LoVo (cell line): ENCODE measurements at places on chromosomes 3 and 15.
A peak's percentile ranks its signal among the peaks of the same experiment; 100 is the strongest.

DNA sequence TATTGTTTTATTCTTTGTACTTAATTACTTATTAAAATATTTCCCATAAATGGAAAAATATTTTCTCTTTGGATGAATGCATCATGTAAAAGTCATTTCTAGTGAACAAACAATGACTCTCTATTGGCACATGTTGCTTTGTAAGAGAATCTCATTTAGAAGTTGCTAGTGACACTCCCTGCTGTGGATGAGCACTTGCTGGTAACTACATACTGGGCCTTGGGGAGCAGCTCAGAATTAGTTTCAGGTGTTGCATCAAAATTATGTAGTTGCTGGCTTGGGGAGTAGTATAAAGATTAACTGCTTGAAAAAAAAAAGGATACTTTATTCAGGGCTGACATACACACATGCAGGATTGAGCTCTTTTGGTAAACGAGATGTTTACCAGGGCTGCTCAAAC, 80.3 kb upstream of the KCNAB1 start:
- DNase-seq = no peak

DNA sequence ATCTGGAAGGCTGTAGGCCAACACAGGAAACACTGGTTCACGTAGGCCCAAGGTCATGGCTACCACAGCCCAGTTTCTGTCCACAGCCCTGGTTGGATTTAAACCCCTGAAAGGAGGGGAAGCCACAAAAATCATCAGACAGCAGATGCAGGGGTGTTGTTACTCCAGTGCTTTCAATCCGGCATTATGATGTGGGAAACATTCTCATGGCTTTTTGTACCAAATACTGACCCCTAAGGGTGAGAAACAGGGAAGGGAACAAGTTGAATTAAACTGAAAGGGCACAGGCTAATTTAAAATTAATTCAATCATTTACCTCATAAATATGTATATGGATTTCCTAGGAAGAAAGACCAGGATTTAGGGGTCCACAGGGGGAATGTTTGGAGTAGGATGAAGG, 375.6 kb downstream of the CTNNB1 start:
- no peak for DNase-seq

DNA sequence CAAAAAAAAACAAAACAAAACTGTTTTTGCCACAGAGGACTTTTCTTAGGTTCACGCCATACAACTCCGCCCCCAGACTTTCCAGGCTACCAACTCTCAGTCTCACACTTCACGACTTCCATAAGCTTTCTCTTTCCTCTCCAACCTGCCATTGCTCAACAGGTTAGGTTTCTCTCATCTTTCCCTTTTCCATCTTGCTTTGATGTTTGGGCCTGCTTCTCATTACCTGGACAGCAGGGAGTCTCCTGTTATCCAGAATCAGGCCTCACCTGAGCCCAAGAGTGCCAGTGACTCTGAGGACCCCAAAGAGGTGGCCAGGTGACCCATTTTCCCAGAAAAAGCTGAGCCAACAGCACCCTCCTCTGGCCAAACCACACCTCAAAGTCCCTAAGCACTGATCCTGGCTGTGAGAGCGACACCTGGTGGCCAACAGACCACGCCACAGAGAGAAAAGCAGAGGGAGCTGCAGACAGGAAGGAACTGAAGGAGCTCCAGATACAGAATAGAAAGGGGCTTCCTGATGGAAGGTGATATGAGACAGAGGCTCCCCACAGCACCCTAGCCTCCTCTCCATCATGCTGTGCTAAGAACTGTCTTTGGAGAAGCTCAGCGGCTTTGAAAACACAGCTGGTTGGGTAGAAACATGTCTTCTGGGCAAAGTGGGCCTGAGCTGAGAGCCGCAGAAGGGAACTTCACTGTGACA, 4.0 kb downstream of the CCDC51 start:
- DNase-seq = peak; percentile 84

- DNase-seq = peak; percentile 39
These were observed 8.8 kb upstream of the NPHP3 start for GRCh38 chr3:132730891-132731580.

- DNase-seq = no peak
These were observed 294.4 kb downstream of the KBTBD8 start for GRCh38 chr3:67292356-67293121.

DNA sequence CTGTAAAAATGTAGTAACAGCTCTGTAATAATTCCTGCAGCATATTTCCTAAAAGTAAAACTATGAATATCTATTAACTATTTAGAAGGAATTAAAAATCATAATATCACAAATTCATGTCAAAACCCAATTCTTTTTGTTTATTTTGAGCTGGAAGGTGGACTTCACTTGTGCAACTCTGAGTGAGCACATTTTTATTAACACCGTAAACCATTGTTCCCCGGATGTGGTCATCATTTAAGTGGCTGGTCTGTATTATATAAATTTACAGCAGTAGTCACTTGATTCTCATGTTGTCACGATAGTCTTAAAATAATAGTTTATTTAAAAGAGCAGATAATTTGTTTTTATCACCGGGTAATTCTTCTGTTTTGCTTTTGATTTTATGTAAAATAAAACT, 43.0 kb upstream of the UTS2B start:
- no peak for DNase-seq

DNA sequence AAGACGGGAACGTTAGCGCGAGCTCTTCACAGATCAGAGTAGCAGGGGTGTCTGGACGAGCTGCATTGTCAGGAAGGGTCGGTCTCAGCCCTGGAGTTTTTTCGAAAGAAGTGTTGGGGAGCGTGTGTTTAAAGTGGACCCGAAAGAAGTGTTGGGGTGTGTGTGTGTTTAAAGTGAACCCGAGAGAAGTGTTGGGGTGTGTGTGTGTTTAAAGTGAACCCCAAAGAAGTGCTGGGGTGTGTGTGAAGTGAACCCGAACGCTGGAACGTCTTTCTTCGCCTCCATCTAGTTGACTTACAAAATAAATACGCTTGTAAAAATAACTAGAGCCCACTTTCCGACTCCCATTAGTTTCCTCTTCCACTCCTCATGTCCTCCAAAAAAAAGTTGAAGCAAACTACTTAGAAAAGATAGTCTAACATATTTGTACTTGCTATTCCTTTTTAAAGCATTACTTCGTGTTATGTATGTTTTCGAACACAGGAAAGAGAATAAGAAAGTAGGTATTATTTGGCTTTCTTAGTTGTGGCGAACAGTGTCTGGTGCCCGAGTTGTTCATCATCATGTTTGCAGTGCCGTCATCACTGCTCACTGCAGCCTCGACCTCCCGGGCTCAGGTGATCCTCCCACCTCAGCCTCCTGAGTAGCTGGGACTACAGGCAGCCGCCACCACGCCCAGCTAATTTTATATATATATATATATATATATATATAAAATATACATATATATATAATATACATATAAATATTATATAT, 1.0 kb downstream of the LRCH3 start:
- DNase-seq = peak; percentile 14

GRCh38 chr15:57079931-57080620, 161.6 kb downstream of the TCF12 start:
- no peak for DNase-seq

- DNase-seq = no peak
These were observed 890.8 kb downstream of the NAALADL2 start for GRCh38 chr3:175749981-175750380.

DNA sequence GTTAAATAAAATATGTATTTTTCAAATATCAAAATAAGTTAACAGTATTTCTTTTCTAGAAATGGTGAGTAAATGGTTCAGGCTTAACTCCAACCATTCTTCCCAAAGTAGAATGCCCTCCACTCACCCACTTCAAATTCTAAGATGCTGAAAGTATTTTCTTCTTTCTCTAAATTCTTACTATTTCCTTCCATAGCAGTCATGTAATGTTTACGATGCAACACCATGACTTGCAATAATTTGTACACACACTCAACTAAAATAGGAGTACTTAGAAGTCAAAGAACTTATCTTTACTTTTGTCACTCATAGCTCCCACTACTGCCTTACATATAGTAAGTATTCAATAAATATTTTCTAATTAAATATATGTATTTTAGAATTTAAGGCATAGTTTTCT, 65.0 kb downstream of the AQR start:
- DNase-seq = no peak

- DNase-seq = no peak
These were observed 17.6 kb downstream of the EIF4E3 start for GRCh38 chr3:71707595-71707994.

- no peak for DNase-seq
These were observed 24.7 kb downstream of the NPTN start for GRCh38 chr15:73608475-73608874.

- no peak for DNase-seq
These were observed 26.8 kb downstream of the PAQR5 start for GRCh38 chr15:69325456-69325971.

- DNase-seq = no peak
These were observed 59.0 kb upstream of the NECTIN3 start for GRCh38 chr3:111012388-111013248.

- DNase-seq = no peak
These were observed 95.4 kb downstream of the LSM3 start for GRCh38 chr3:14273901-14274611.

- DNase-seq = no peak
These were observed 35.9 kb downstream of the DTWD1 start for GRCh38 chr15:49656734-49657133.

- peak; percentile 67 for DNase-seq
These were observed 110.1 kb downstream of the DNAH12 start for GRCh38 chr3:57434041-57434440.

DNA sequence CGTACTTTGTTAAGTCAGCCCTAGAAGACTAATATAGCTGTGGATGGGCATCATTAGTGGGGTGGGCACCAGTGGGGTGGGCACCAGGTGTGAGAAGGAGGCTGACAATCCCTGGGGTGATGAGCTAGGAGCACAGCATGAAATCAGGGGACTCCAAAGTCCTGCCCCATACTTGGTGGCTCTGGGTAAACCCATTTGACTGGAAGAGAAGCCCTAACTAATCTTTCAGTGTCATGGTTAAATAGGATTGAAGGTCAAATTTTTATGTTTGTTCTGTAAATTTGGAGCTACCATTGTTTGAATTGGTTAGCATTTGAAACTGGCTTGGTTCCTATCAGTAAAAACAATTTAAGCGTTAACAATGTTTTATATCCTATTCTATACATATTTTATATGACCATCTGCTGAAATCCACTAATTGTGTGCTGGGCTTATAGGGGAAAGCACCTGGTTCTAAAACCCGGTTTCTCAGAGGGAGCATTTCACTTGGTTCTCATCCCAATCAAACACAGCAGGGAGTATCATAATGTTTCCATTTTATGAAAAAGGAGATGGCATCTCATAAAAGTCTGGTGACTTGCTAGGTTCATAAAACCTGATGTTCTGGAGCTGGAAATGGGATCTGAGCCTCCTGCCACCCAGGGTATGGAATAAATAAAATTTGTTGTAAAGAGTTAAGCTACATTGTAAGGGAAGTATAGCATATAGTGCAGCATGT, 87.7 kb upstream of the HACD2 start:
- no peak for DNase-seq

DNA sequence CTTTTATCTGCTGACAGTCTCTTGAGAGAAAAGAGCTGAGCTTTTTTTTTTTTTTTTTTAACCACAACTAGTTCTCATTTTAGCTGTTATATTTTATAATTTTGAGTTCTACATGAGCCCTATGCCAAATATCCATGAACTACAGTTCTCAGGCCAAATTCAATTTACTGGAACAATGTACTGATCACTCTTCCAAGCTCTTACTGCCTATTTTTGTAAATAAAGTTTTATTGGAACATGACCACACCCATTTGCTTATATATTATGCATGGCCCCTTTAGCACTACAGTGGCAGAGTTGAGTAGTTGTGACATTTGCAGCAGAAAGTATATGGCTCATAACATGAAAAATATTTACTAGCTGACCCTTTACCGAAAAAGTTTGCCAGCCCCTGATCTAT, 129.2 kb upstream of the SKOR1 start:
- DNase-seq = no peak

GRCh38 chr3:64505419-64505818, 182.4 kb downstream of the ADAMTS9 start:
- DNase-seq = no peak

- DNase-seq = peak; percentile 42
These were observed 770.2 kb upstream of the ALCAM start for GRCh38 chr3:104596551-104596950.

DNA sequence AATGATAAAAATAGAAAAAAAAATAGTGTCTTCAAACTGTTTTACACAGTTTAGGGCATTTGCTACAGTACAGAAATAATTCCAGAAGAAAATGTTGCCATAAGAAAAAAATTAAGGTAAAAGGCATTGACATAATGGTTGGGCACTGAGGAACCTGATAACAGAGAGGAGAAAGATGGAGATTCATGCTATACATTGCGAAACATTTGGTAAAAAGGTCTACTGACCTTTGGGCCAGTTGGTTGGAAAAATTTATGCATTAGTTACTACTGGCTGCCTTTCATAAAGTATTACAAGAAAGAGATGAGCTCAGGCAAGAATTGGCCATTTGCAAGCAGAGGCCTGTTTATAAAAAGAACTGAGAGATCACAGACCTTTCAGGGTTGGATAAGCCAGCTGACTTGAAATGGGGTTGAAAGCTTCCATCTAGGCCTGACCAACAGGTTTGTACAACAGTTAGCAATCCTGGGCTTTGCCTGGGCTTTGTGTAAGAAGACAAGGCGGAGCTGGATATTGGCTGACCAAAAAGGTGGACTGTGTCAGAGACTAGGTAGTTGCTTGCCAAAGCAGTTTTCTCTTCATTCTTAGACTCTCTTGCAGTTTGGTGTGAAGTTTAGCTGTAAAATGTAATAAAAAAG, 166.6 kb upstream of the MCTP2 start:
- no peak for DNase-seq

DNA sequence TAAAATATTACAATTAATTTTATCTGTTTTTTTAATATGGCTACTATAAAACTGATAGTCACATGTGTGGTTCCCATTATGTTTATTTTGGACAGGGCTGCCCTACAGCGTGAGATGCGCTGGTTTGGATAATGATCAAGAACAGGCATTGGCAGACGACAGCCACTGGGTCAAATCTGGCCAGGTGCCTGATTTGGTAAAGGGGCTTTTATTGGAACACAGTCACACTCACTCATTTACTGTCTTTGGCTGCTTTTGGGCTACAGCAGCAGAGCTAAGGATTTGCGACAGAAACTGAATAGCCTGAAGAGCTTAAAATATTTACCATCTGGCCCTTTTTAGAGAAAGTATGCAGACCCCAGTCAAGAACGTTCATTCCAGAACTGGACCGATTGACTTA, 724.2 kb upstream of the CFAP20DC start:
- DNase-seq = no peak

GRCh38 chr3:79202471-79203143, 565.2 kb downstream of the ROBO1 start:
- DNase-seq = no peak

- DNase-seq = no peak
These were observed 518.8 kb upstream of the ZNF385D start for GRCh38 chr3:22269831-22270230.

GRCh38 chr15:48798319-48798718, 12.6 kb downstream of the CEP152 start:
- DNase-seq = no peak

- no peak for DNase-seq
These were observed 700 bp upstream of the BLM start for GRCh38 chr15:90716317-90716975.

DNA sequence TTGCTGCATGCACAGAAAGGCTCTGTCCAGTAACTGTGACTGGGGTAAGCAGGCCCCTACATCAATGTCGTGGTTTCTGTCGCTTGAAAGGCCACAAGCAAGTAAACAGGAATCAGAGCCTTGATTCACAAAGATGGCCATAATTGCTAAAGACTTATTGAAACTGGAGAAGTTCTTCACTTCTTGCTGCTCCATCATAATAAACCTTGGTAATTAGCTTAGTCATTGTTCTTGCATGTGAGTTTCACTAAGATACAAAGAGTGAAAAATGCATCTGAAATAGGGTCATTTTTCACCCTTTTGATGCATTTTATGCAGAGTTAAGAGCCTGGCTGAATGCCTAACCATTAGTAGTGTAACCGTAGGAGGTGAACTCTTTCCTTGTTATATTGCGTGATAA, 3.2 kb downstream of the SEMA6D start:
- DNase-seq = no peak
